ENCODE measurements at places on chromosomes 4 and X.

GRCh38 chr4:159305129-159305528 is 202.2 kb downstream of the RAPGEF2 start:
- DNase-seq: no peak

GRCh38 chrX:20101934-20102581 is 14.6 kb downstream of the MAP7D2 start:
- no peak for DNase-seq

DNA sequence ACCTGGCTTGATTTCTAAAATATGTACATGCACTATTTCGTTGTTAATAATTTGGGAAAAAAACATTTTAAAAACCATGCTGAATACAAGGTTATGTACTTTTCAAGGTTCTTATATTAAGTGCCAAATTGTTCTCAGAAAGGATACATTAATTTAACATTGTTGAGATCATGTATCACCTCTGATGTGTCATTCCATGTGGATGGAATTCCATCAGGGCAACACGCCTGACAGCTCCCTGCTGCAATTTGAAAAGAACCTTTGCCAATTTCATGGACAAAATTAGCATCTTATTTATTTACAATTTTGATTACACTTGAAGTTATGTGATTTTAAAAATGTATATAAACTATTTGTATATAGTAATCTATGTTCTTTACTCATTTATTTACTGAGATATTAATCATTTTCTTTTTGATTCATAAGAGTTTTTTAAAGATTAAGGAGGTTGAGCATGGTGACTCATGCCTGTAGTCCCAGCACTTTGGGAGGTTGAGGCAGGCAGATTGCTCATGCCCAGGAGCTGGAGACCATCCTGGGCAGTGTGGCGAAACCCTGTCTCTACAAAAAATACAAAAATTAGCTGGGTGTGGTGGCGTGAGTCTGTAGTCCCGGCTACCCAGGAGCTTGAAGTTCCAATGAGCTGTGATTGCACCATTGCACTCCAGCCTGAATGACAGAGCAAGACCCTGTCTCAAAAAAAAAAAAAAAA is 142.8 kb downstream of the ENPP6 start:
- DNase-seq: no peak

- DNase-seq: no peak
Measured at GRCh38 chr4:78566834-78567499, 15.4 kb downstream of the ANXA3 start.

- DNase-seq: no peak
Measured at GRCh38 chrX:5650904-5651303, 577.8 kb downstream of the NLGN4X start.

DNA sequence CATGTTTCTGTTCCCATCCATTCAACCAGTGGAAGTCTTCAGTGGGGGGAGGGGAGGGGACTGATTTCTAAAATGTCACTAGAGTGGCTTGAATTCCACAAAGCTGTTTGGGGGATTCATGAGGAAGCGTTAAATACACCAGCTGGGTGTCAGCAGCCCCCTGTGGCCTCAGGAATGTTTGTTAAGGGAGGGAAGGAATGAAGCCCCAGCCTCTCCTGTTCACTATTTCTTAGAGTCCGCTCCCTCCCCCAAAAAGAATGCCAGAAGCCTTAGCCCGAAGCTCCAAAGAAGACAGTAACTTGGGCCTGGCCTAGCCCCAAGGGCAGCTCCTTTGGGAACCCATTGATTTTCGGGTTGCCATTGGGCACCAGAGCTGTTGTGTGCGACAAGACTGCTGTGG is 3.3 kb downstream of the SHROOM2 start:
- DNase-seq: no peak

GRCh38 chr4:102420563-102421398 is 75.5 kb upstream of the SLC39A8 start:
- no peak for DNase-seq

GRCh38 chr4:43990551-43990950 is 458.1 kb downstream of the KCTD8 start:
- DNase-seq: no peak

DNA sequence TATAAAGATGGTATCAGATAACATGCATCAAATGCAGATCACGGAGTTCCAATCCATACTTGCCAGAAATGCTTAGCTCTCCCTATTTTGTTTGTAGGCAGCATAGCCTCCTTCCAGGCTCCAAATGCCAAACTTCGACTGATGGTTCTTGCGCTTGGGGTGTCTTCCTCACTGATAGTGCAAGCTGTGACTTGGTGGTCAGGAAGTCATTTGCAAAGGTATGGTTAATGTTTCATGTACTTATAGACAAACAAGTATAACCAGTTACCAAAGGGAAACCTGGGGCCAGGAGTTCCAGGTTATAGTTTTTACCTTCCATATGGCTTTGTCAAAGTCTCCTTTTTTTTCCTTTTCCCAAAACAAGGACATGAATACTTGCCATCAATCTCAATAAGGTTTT is 5.3 kb downstream of the CWH43 start:
- no peak for DNase-seq

DNA sequence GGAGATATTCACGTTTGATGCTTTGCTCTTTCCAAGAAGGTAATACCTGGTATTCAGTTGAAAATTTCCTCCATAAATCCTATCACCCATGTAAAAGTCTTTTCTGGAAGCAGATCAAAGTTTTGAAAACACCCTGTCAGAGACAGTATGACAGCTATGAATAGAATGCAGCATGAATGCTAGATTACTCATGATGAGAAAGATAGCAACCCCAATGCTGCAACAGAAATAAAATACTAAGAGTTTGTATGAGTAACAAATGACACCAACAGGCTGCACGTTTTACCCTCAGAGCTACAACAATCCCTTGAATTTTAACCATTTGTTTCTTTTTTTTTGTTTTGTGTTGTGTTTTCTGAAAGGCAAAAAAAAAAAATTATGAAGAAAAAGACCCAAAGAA is 108.6 kb downstream of the ARHGAP6 start:
- DNase-seq: no peak
